ENCODE measurements at places on chromosomes 6 and 20.
A peak's percentile ranks its signal among the peaks of the same experiment; 100 is the strongest.

DNA sequence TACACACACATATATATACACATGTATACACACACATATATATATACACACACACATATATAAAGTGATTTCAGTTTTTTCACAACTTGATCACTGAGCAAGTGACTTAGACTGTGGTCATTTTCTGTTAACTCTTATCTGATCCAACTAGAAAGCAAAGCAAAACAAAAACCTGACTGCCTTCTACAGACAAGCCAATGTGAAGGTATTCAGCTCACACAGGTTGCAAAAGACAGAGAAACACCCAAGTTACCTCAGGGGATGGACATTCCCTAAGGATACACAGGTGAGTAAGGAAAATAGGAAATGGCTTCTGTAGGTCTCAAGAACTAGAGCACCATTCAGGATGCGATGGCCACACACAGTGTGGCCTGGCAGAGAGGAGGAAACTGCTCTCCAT lies 58.4 kb upstream of the IER3 start:
- H3K4me3 ChIP-seq: no peak overlapping the region
- DNase-seq: no peak
- no peak overlapping the region for H3K27ac ChIP-seq
- H3K27me3 ChIP-seq: no peaks in the 10 kb centered on the region
- H3K4me1 ChIP-seq: peaks cover 17% of the 10 kb centered on the region

DNA sequence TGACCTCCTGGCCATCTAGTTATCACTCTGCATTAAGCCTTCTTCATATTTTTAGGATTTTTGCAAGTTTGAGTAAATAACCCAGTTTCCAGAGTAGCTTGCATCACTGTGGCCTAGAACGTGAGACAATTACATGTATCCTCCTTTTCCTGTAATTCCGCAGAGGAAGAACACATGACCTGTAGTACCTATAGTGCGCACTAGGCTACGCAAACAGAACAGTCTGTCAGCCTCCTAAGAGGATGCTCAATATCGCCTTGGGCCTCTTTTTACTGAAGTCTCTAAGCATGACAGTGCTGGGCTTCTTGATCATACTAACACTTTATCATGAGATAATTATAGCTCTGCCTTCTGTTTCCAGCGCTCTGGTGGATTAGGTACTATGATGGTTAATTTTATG lies 20.2 kb upstream of the NR2E1 start:
- peaks cover 22% of the 10 kb centered on the region for H3K27me3 ChIP-seq
- H3K4me3 ChIP-seq: no peak overlapping the region
- no peak overlapping the region for H3K27ac ChIP-seq
- 0 out of 2 replicates have a peak, but pooled peaks cover 5% of the 10 kb centered on the region for H3K36me3 ChIP-seq

DNA sequence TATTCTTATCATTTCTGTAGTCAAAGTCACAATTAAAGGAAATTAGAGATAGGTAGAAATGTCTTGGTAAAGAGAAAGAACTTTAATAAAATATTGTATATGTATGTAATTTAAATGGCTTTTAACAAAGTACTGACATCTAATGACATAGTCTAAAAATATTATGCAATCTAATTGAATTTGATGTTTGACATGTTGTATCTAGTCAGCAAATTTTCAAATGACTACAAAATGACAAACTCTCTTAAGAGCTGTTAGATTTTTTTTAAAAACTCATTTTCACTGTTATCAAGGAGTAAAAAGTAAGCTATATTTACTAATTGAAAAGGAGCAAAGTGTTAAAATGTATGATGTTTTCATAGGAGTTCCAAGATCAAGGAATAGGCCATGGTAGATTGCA lies 176.9 kb downstream of the MEI4 start:
- no peaks in the 10 kb centered on the region for H3K27me3 ChIP-seq
- H3K36me3 ChIP-seq: no peaks in the 10 kb centered on the region
- no peak for DNase-seq
- no peak overlapping the region for H3K4me3 ChIP-seq

DNA sequence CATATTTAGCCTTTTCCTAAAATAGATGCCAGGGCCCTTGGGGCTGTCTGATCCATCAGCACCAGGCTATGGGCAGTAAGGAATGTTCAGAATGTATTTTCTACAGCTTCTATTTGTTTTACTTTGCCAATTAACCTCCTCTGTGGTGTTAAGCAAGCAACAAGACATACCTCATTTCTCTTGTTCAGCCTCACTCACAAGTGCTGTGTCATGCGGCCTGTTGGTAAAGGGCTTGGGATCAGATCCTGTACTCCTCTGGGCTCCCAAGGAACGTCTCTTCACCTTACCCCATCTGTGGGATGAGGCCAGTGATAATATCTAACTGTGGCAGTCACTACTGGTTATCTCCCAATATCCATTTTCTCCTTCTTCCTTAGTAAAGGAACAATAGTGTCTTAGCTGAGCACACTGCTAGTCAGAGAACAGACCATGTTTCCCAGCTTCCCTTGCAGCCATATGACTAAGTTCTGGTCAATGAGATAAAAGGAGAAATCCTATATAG lies 7.0 kb upstream of the DSTN start:
- peaks cover 6% of the 10 kb centered on the region for H3K36me3 ChIP-seq
- H3K27ac ChIP-seq: peak overlapping the region; percentile 98
- H3K4me3 ChIP-seq: no peak overlapping the region
- DNase-seq: peak; percentile 82

- H3K27ac ChIP-seq: no peak overlapping the region
- no peaks in the 10 kb centered on the region for H3K27me3 ChIP-seq
- no peak overlapping the region for H3K4me3 ChIP-seq
- no peaks in the 10 kb centered on the region for H3K36me3 ChIP-seq
These were observed 76.1 kb upstream of the TFAP2D start for GRCh38 chr6:50637267-50637666.

- peak overlapping the region; percentile 93 for H3K4me3 ChIP-seq
- DNase-seq: no peak
- H3K4me1 ChIP-seq: peaks cover 32% of the 10 kb centered on the region
- no peaks in the 10 kb centered on the region for H3K36me3 ChIP-seq
These were observed 1.5 kb downstream of the TMEM181 start for GRCh38 chr6:158561321-158561884.

DNA sequence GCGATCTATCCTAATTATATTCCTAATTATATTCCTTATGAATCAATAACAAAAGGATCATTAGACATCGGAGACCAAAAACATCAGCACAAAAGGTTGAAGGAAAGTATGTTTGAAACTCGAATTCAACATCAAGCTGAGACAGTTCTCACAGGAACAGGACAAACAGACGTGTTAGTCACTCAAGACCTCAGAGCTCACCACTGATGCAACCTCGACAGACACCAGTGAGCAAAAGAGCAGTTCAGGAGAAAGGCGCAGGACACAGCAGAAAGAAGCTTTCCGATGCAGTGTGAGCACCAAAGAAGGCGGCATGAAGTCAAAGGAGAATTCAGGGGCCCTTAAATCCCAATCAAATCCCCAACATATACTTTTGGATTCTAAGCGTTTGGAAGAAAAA lies 6.3 kb upstream of the RAMACL start:
- H3K36me3 ChIP-seq: 0 out of 2 replicates have a peak, but pooled peaks cover 4% of the 10 kb centered on the region
- DNase-seq: no peak
- H3K4me1 ChIP-seq: peaks cover 58% of the 10 kb centered on the region
- H3K4me3 ChIP-seq: no peak overlapping the region
- no peaks in the 10 kb centered on the region for H3K27me3 ChIP-seq
- no peak overlapping the region for H3K27ac ChIP-seq

DNA sequence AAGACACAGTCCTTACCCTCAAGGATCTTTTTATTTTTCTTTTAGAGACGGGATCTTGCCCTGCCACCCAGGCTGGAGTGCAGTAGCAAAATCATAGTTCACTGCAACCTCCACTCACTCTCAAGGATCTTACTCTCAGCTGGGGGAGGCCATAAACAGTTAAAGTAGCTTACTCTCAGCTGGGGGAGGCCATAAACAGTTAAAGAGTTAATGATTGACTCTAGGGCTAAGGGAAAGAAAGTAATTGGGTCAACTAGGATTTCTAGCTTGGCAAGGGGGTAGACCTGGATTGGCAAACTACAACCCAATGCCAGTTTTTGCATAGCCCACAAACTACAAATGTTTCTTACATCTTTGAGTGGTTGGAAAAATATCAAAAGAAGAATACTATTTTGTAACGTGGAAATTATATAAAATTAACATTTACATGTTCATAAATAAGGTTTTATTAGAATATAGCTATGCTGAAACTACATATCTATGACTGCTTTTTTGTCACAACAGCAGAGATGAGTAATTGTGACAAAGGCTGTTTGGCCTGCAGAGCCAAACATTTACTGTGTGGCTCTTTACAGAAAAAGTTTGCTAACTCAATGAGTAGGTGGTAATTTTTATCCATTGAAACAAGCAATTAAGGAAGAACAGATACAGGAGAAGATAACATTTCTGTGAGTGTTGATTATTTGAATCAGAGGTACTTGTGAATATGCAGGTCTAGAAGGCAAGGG lies 46.4 kb downstream of the PTPRA start:
- peaks cover 17% of the 10 kb centered on the region for H3K4me1 ChIP-seq
- H3K4me3 ChIP-seq: no peak overlapping the region
- no peaks in the 10 kb centered on the region for H3K27me3 ChIP-seq
- no peak overlapping the region for H3K27ac ChIP-seq

DNA sequence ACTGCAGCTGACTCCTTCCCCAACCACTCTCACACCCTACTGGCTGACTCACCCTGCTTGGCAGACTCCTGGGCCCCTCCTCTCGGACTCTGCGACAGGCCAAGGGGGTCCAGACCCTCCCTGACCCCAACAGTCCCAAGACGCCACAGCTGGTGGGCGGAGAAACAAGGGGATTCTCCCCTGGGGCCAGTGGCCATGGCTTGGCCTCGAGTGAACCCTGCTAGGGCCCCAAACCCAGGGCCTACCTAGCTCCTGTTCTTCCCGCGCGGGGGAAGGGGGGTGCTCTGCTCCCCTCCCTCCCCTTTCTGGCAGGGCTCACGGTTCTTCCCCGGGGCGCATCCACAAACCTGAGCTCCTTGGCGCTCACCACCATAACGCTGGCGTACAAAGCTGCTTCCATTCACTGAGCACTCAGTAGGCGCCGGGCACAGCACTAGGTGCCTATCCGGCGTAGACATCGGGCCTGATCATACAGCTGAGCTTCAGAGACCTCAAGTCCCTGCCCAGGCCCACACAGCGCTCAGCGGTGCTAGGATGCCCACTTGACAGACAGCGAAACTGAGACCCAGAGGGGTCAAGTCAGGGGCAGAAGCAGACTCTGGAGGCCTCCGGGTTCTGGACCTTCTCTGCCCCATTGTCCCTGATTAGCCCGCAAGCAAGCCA lies 597 bp downstream of the ADA start:
- H3K27me3 ChIP-seq: peaks cover 3% of the 10 kb centered on the region
- peaks cover 34% of the 10 kb centered on the region for H3K4me1 ChIP-seq
- 0 out of 2 replicates have a peak, but pooled peaks cover 11% of the 10 kb centered on the region for H3K36me3 ChIP-seq
- peak overlapping the region; percentile 92 for H3K4me3 ChIP-seq
- H3K27ac ChIP-seq: no peak overlapping the region
- DNase-seq: no peak

DNA sequence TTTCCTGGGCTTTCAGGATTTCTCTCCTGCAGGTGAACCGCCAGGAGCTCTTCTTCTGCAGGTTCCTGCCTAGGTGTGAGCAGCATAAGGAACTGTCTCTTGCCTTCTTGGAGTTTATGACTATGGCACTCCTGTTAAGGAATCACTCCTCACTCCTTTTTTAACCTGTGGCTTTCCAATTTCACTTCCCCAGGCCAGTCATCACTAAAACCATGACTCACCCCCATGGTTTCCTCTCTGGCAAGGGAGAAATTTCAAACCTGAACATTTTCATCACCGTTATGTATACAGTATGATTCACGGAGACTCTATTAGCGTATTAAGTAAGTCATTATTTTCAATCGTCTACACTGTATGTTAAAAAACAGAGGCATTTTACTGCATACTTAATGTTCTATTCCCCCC lies 78.2 kb upstream of the ARID1B start:
- H3K27me3 ChIP-seq: peaks cover 12% of the 10 kb centered on the region
- peak; percentile 72 for DNase-seq
- H3K4me1 ChIP-seq: peaks cover 13% of the 10 kb centered on the region
- H3K4me3 ChIP-seq: peak overlapping the region; percentile 29
- H3K27ac ChIP-seq: no peak overlapping the region

GRCh38 chr20:41615110-41615509 lies 3.1 kb downstream of the CHD6 start:
- H3K4me1 ChIP-seq: peaks cover 45% of the 10 kb centered on the region
- H3K4me3 ChIP-seq: no peak overlapping the region
- H3K27me3 ChIP-seq: no peaks in the 10 kb centered on the region
- no peaks in the 10 kb centered on the region for H3K36me3 ChIP-seq

GRCh38 chr6:81531869-81532561 lies 220.5 kb downstream of the TENT5A start:
- H3K27me3 ChIP-seq: peaks cover 1% of the 10 kb centered on the region
- peaks cover 8% of the 10 kb centered on the region for H3K4me1 ChIP-seq
- no peak overlapping the region for H3K4me3 ChIP-seq
- no peak overlapping the region for H3K27ac ChIP-seq
- no peak for DNase-seq

Data from HFFc6 (cell line).